ENCODE measurements at places on chromosomes 12 and 14. TPM values are rescaled to one million over a fixed set of nuclear protein-coding genes. Genes with fewer than 3 reads are reported as not detected.

- H3K4me3 ChIP-seq, result no peak overlapping the region
- H3K36me3 ChIP-seq, result no peaks in the 10 kb centered on the region
- no peak for DNase-seq
- H3K27ac ChIP-seq, result no peak overlapping the region
- no peaks in the 10 kb centered on the region for H3K4me1 ChIP-seq
- H3K27me3 ChIP-seq, result no peaks in the 10 kb centered on the region
These were observed 71.0 kb upstream of the CPM start for GRCh38 chr12:69003991-69004390.

DNA sequence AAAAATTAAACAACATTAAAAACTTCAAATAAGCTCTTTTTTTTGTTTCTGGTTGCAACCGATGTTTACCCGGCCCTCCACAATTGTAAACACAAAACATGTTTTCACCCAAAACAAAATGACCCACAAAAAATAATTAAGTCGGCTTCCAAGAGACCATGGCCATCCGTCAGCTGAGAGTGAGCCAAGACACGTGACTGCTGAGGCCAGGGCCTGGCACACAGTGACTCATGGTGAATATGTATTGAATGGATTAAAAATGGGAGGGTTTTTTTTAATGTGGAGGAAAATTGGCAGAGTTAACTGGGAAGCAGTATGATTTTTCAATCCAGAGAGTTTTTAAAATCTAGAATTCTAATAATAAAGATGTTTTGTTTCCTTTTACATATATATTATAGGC lies 13.8 kb upstream of the CPNE8 start:
- no peak overlapping the region for H3K27ac ChIP-seq
- no peaks in the 10 kb centered on the region for H3K36me3 ChIP-seq
- H3K4me1 ChIP-seq, result no peaks in the 10 kb centered on the region
- no peak overlapping the region for H3K4me3 ChIP-seq
- H3K27me3 ChIP-seq, result peaks cover 4% of the 10 kb centered on the region

- no peaks in the 10 kb centered on the region for H3K27me3 ChIP-seq
- no peaks in the 10 kb centered on the region for H3K36me3 ChIP-seq
- DNase-seq, result no peak
- H3K4me1 ChIP-seq, result no peaks in the 10 kb centered on the region
- no peak overlapping the region for H3K4me3 ChIP-seq
These were observed 10.7 kb downstream of the CEP170B start for GRCh38 chr14:104875811-104876210.

DNA sequence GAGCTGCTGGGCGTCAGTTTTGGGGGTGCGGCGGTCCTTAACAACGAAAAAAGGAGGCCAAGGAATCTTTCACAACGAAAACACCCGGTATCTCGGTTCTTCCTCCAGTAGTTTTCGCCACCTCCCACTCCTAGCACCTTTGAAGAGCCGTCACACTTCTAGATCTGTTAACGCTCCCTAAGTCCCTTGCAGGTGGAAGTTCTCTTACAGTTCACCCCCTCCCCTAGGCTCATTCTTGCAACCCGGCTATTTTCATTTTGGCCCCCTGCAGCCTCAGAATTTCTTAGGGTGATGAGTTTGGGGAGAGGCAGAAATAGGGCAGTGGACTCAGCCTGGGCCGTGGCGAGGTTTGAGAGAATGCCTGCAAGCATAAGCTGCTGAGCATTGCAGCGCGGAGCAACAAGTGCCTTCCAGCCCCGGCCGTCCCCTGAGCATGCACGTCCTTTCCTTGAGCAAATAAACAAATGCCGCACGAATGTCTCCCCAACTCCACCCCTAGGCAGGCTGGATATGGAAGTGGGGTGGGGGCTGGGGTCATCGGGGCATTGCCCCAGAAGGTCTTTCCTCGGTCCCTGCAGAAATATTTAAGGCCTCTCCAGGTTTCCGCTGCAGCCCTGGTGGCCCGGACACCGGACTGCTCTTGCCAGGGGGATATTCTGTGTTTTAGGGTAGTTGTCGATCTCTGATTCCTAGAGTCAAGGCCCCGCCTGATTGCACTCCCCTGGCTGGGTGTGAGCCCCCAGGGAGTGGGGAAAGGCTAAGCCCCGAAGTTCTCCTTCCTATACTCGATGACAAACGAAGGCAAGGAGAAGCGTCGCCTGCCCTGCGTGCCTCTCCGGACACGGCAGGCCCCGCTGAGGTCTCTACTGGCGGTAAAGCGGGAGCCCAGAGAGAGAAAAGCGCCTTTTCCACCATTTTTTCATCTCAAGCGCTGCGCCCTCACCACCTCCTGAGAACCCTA lies 1.6 kb downstream of the RFX4 start:
- DNase-seq, result no peak
- H3K4me1 ChIP-seq, result peaks cover 12% of the 10 kb centered on the region
- peaks cover 36% of the 10 kb centered on the region for H3K27me3 ChIP-seq
- H3K27ac ChIP-seq, result no peak overlapping the region

- peaks cover 6% of the 10 kb centered on the region for H3K36me3 ChIP-seq
- H3K4me1 ChIP-seq, result peaks cover 9% of the 10 kb centered on the region
- peaks cover 12% of the 10 kb centered on the region for H3K27me3 ChIP-seq
- no peak overlapping the region for H3K4me3 ChIP-seq
- H3K27ac ChIP-seq, result no peak overlapping the region
These were observed 9.6 kb upstream of the SNAPC1 start for GRCh38 chr14:61752626-61753025.

DNA sequence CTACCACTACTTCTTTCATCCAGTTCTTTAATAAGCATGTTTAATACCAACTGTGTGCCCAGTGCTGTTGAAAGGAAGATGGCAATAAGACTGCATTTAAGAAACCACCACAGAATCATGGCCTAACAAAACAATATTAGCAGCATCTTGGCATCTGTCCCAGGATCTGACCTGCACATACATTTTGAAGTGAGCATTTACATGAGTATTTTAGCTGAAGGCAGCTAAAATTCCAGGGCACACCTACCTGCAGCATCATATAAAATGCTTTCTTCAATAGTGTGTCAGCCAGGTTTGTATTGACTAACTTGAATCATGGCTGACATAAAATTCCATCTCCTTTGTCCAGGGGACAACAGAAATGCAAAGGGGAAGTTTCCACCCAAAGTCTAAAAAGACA lies 65.0 kb upstream of the ARHGAP5 start:
- no peak overlapping the region for H3K27ac ChIP-seq
- H3K4me1 ChIP-seq, result no peaks in the 10 kb centered on the region
- no peaks in the 10 kb centered on the region for H3K27me3 ChIP-seq
- no peak overlapping the region for H3K4me3 ChIP-seq

DNA sequence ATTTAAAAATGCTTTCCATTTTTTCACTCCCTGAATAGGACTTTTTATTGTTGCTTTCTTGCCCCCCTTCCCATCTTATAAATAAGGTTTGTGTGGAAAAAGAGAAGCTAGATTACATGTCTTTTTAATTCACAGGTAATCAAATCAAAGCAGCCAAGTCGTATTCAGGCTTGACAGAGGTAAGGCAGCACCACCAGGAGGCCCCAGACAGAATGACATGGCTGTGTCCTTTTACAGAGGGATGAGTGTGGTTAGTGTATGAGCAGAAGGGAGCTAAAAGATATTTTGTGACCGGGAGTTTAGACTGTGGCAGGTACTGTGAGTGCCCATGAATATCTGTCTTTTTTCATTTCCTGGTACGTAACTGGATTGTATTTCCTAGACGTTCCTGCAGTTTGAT lies 596.1 kb downstream of the ETNK1 start:
- DNase-seq, result no peak
- H3K27me3 ChIP-seq, result peaks cover 2% of the 10 kb centered on the region
- H3K4me3 ChIP-seq, result no peak overlapping the region

- H3K4me1 ChIP-seq, result no peaks in the 10 kb centered on the region
- no peak for DNase-seq
- H3K27me3 ChIP-seq, result no peaks in the 10 kb centered on the region
- H3K36me3 ChIP-seq, result no peaks in the 10 kb centered on the region
- H3K27ac ChIP-seq, result no peak overlapping the region
- H3K4me3 ChIP-seq, result no peak overlapping the region
These were observed 104.5 kb downstream of the MYRFL start for GRCh38 chr12:69929531-69929930.

GRCh38 chr12:50079771-50080170 lies 5.4 kb upstream of the SMARCD1 start:
- H3K27me3 ChIP-seq, result no peaks in the 10 kb centered on the region
- H3K36me3 ChIP-seq, result no peaks in the 10 kb centered on the region
- H3K4me1 ChIP-seq, result peaks cover 6% of the 10 kb centered on the region
- no peak overlapping the region for H3K27ac ChIP-seq

GRCh38 chr12:89878327-89878726 lies 169.7 kb upstream of the ATP2B1 start:
- H3K27me3 ChIP-seq, result no peaks in the 10 kb centered on the region
- H3K4me1 ChIP-seq, result peaks cover 43% of the 10 kb centered on the region
- H3K4me3 ChIP-seq, result no peak overlapping the region
- H3K36me3 ChIP-seq, result no peaks in the 10 kb centered on the region
- no peak overlapping the region for H3K27ac ChIP-seq

DNA sequence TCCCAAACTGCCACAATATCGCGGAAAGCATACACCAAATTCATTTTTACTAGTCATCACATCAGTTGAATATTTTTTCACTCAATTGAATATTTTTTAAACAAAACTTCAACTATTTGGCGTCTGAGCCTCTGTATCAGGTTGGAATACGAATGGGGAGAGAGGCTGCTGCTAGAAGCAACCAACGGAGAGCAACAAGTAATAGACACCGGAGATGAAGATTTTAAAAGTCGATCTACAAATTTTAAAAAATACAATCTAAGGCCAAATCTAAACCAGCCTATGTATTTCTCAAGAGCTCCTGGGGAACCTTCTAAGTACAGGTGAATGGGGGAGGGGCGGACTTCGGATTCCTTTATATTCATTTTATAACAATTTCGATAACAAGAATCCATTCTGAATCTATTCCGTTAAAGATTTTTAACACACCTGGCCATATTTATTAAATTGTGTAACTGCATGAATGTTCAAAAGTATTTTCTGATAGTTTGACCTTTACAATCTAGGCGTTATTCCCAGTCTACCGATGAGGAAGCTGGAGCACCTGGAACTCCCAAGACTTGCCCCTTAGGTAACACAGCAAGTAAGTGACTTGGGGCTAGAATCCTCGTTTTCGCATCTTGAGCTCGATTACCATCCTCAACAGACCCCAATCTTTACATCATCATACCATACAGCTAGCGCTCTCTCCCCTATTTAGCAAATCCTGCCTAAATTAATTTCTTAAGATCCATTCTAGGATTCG lies 1.2 kb downstream of the GNPNAT1 start:
- H3K4me1 ChIP-seq, result peaks cover 22% of the 10 kb centered on the region
- H3K27ac ChIP-seq, result no peak overlapping the region
- H3K36me3 ChIP-seq, result no peaks in the 10 kb centered on the region
- H3K27me3 ChIP-seq, result no peaks in the 10 kb centered on the region
- DNase-seq, result no peak

- H3K4me1 ChIP-seq, result peaks cover 4% of the 10 kb centered on the region
- peak overlapping the region; percentile 18 for H3K27ac ChIP-seq
- H3K4me3 ChIP-seq, result peak overlapping the region; percentile 87
- DNase-seq, result no peak
- H3K27me3 ChIP-seq, result no peaks in the 10 kb centered on the region
These were observed 75.5 kb upstream of the RERGL start for GRCh38 chr12:18165422-18165871.

- H3K27ac ChIP-seq, result no peak overlapping the region
- H3K4me1 ChIP-seq, result peaks cover 16% of the 10 kb centered on the region
- H3K36me3 ChIP-seq, result peaks cover 68% of the 10 kb centered on the region
- H3K27me3 ChIP-seq, result no peaks in the 10 kb centered on the region
- DNase-seq, result no peak
These were observed 5.4 kb downstream of the AP1G2 start for GRCh38 chr14:23561873-23562821.

DNA sequence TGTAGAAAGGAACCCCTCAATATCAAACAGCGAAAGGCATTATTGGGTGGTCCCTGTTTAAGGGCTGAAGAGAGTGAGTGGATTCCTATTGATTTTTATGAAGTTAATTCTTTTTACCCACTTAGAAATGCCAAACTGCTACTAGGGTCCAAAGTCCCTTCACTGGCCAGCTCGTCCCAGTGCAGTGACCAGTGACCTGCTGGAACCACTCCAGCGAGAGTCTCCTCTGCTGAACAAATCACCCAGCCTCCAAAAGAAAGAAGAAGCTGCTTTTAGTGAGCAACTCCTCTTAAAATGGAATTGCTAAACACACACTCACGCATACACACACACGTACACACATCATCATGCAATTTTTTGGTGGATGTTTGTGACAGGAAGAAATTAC lies 198.2 kb upstream of the PLEKHG7 start:
- no peak for DNase-seq
- no peak overlapping the region for H3K27ac ChIP-seq
- H3K27me3 ChIP-seq, result no peaks in the 10 kb centered on the region
- H3K36me3 ChIP-seq, result no peaks in the 10 kb centered on the region

GRCh38 chr12:123071099-123071800 lies 79.6 kb downstream of the PITPNM2 start:
- DNase-seq, result no peak
- H3K4me3 ChIP-seq, result no peak overlapping the region
- H3K27ac ChIP-seq, result no peak overlapping the region

DNA sequence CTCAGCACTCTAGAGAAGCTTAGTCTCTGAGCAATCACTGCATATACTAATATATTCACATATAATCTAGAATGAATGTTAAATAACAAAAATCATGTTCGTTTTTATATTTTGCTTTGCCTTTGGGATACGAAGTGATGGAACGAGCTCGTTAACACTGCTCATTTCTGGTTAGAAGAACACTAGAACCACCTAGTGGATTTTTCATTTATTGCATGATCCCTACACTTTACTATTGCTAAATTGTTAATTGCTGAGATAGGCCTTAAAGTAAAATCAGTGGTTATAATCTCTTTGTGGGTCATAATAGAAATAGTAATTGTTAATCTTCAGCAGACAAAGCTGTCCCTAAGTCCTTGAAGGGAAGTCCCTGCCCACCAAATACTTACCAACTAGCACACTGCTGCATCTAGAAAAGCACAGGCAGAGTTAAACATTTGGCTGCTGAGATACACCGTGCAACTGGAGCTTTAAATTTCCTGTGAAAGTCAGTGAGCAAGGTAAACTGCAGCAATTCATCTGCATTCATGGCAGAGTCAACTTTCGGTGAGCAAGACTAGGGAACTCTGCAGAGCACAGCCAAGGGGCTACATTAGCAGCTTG lies 353.7 kb downstream of the APAF1 start:
- H3K27me3 ChIP-seq, result no peaks in the 10 kb centered on the region
- peak; percentile 11 for DNase-seq
- H3K36me3 ChIP-seq, result no peaks in the 10 kb centered on the region
- H3K4me1 ChIP-seq, result no peaks in the 10 kb centered on the region
- H3K27ac ChIP-seq, result no peak overlapping the region

DNA sequence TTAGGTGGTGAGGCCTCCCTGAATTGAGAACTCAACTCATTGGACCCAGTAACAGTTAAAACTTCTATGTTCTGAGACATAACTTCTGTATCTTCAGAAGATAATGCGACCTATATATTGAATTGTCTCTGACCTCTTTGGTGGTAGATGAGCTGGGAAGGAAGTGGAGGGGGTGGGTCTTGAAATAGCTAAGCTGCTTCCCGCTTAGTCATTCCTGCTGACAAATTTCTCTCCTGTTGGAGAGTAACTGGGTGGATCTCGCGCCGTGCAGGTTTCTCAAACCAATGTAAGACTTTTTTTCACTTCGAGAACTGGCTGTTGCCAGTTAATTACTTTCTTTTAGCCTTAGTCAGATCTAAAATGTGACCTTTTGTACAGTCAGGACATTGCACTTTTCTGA lies 100.8 kb downstream of the PPHLN1 start:
- DNase-seq, result no peak
- H3K4me3 ChIP-seq, result no peak overlapping the region
- H3K36me3 ChIP-seq, result peaks cover 12% of the 10 kb centered on the region
- H3K27ac ChIP-seq, result no peak overlapping the region
- H3K4me1 ChIP-seq, result no peaks in the 10 kb centered on the region
- H3K27me3 ChIP-seq, result no peaks in the 10 kb centered on the region

Gene LRTM2
- not detected for total RNA-seq

Gene FBLN5
- 3.0 TPM for total RNA-seq

Gene GALNT9
- 0.69 TPM for total RNA-seq

Gene OR11H12
- total RNA-seq, result not detected

Gene MYF5
- not detected for total RNA-seq

Gene LTA4H
- total RNA-seq, result 38.1 TPM

Gene TAS2R31
- 4.2 TPM for total RNA-seq
